A549 treated with Mapracorat at 1 μM for 4 hours (cell line): ENCODE measurements at places on chromosomes 2 and 18. TPM values are rescaled to one million over a fixed set of nuclear protein-coding genes. Genes with fewer than 3 reads are reported as not detected.

SYT4 gene
- not detected in 5 replicates for total RNA-seq

SDC1 gene
- 148 to 201 TPM (median 187 TPM) in 5 replicates for total RNA-seq

AQP12A gene
- total RNA-seq, result not detected in 5 replicates

SH3YL1 gene
- total RNA-seq, result 7.4 to 9.8 TPM (median 8.7 TPM) in 5 replicates

PXDN gene
- 10.4 to 15.4 TPM (median 13.8 TPM) in 5 replicates for total RNA-seq

AMER3 gene
- not detected in 5 replicates for total RNA-seq

DTNA gene
- 0.09 to 0.22 TPM (median 0.15 TPM) in 4 of 5 replicates, not detected in the other for total RNA-seq

SEMA4C gene
- total RNA-seq, result 15.7 to 21.7 TPM (median 20.4 TPM) in 5 replicates

C2orf81 gene
- total RNA-seq, result 2.4 to 3.7 TPM (median 2.6 TPM) in 5 replicates

LCT gene
- 0.05 to 0.06 TPM in 2 of 5 replicates, not detected in the others for total RNA-seq

CD8B gene
- not detected in 5 replicates for total RNA-seq

CABLES1 gene
- 13.0 to 14.8 TPM (median 13.5 TPM) in 5 replicates for total RNA-seq

SKOR2 gene
- not detected in 5 replicates for total RNA-seq

EIF2AK2 gene
- 15.0 to 25.1 TPM (median 22.6 TPM) in 5 replicates for total RNA-seq

ARHGAP25 gene
- 0.08 to 0.34 TPM (median 0.20 TPM) in 5 replicates for total RNA-seq

TMEM178A gene
- 0.12 to 0.27 TPM (median 0.18 TPM) in 4 of 5 replicates, not detected in the other for total RNA-seq

PTH2R gene
- not detected in 5 replicates for total RNA-seq

RUFY4 gene
- total RNA-seq, result not detected in 5 replicates

CELF4 gene
- not detected in 5 replicates for total RNA-seq

KLHL14 gene
- not detected in 5 replicates for total RNA-seq
